ENCODE measurements at places on chromosomes 6 and 20. TPM values are rescaled to one million over a fixed set of nuclear protein-coding genes. Genes with fewer than 3 reads are reported as not detected.

DNA sequence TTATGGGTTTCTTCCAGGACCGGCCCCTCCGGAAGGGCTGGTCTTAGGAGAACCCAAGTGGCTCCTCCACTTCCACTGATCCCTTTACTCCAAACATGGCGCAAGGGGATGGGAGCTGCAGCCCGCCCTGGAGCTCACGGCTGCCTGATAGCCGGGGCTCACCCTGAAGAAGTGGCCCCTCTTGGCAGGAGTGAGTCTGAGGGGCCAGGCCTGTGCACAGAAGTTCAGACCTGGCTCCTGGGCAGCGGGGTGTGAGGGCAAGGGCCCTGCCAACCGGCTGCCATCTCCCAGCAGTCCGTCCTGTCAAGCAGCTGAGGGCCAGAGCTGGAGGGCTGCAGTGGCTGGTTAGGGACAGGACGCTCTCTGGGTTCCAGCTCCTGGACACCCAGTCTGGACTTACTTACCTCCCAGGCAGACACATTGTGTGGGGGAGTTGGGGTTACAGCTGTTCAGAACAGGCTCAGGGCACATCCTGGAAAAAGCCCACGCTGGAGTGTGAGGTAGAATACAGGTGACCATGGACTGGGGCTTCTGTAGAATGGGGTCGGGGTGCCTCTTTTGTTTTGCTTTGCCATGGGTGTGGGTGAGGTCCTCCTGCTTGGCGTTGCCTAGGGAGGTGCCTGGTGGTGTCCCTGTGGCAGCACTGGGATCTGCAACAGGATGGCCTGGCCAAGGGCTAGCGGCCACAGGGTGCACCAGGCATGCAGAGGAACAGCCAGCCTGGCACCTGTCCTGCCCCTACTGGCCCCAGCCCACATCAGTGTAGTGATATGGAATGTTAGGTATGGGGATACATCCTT, 88.4 kb downstream of the ASXL1 start:
- H3K4me1 ChIP-seq, result peaks cover 23% of the 10 kb centered on the region
- H3K27ac ChIP-seq, result peak overlapping the region; percentile 34
- peaks cover 32% of the 10 kb centered on the region for H3K36me3 ChIP-seq
- no peak for DNase-seq

DNA sequence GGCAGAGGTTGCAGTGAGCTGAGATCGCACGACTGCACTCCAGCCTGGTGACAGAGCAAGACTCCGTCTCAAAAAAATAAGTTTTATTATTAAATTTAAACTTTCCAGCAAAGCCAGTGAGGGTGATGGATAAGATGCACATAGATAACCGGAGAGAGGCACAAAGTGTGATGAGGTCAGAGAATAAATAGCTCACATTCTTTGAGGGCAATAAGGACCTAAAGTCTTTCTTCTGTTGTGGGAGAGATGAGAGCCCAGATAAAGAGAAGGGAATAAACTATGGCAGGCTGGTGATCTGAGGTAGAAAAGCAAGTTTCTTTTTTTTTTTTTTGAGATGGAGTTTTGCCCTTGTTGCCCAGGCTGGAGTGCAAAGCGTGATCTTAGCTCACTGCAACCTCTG, 20.6 kb upstream of the EZR start:
- H3K36me3 ChIP-seq, result no peaks in the 10 kb centered on the region
- H3K4me3 ChIP-seq, result no peak overlapping the region
- no peaks in the 10 kb centered on the region for H3K27me3 ChIP-seq
- no peak overlapping the region for H3K27ac ChIP-seq
- DNase-seq, result no peak
- no peaks in the 10 kb centered on the region for H3K4me1 ChIP-seq

DNA sequence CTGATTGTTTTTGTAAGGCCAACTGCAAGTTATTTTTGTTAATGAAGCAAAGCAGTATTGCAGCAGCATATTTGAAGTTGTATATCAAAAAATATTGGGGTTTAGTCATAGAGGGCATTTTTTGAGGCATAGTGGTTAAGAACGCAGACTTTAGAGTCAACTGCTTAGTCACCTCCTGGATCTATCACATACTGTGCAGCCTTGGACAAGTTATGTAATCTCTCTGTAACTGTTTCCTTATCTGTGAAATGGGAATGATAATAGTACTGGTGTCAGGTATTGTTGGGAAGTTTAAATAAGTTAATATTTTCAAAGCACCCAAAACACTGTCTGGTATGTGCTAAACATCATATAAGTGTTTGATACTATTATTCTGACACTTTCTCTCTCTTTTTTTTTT, 27.2 kb upstream of the EFHC1 start:
- no peaks in the 10 kb centered on the region for H3K36me3 ChIP-seq
- H3K27ac ChIP-seq, result no peak overlapping the region
- H3K4me1 ChIP-seq, result peaks cover 21% of the 10 kb centered on the region
- H3K27me3 ChIP-seq, result no peaks in the 10 kb centered on the region

DNA sequence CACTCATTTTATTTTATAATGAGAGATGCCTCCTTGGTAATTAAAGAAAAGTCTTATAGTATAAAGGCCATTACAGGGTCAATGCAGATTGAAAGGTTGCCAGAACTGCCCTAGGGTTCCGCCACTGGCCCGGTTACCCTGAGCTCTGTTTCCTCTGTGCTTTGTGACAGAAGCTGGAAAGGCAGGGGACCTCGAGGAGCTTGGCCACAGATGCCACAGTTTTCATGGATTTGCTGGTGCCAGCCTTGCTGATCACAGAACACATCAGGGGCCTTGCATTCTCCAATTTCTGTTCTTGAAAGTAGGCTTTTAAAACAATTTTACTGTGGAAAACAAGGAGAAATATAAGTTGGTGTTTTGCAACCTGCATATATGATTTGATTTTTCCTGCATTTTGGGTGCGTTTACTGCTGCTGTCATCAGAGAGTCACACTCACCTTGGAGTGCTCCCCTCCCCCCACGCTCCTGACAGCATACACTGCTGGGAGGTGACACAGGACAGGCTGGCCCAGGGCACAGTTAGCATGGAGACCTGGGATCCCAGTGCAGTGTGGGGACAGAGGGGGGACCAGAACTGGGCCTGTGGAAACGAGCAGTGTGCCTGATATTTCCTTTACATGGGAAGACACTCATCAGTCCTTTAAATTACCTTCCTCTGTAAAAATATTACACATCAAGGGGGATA, 142.8 kb downstream of the CFAP61 start:
- H3K27ac ChIP-seq, result no peak overlapping the region
- no peak for DNase-seq
- no peaks in the 10 kb centered on the region for H3K36me3 ChIP-seq

ABHD16B gene
- not detected for total RNA-seq

PEX6 gene
- 27.1 TPM for total RNA-seq

Data from osteocyte (in vitro differentiated cells).